ENCODE measurements at places on chromosomes 5 and 9.

- DNase-seq, result no peak
Observed at GRCh38 chr5:154368041-154368800, 77.6 kb upstream of the SAP30L start.

DNA sequence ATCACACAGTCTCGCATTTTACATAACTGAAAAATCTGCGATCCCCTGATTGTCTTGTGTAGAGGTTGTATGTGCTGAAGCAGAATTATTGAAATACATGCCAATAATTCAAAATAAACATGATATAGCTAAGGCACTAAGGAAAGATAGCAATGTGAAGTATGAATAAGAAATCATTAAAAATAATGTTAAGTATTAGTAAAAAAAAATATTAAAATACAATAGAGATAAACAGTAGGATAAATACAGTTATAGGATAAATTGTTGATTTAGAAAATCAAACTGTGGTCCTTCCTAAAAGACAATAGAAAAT, 121.1 kb downstream of the FBXL17 start:
- DNase-seq, result no peak

GRCh38 chr9:137715321-137715720, 96.5 kb downstream of the EHMT1 start:
- DNase-seq, result no peak

GRCh38 chr9:88992556-88992955, 1.3 kb downstream of the S1PR3 start:
- DNase-seq, result no peak

DNA sequence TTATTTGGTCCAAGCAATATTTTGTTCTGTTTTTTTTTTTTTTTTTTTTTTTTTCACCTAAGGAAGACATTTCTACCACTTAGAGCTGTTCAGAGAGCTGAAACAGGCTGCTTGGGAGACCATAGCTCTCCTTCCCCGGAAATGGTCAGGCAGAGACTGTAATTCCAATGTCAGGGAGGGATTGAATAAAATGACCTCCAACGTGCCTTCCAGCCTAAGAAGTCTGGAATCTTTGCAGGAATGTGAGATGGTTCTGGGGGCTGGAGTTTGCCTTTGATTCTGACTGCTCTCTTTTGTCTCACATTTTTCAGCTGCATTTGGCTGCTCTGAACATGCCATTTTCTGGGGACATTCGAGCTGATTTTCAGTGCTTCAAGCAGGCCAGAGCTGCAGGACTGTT, 38.3 kb upstream of the TGFBR1 start:
- DNase-seq, result no peak

DNA sequence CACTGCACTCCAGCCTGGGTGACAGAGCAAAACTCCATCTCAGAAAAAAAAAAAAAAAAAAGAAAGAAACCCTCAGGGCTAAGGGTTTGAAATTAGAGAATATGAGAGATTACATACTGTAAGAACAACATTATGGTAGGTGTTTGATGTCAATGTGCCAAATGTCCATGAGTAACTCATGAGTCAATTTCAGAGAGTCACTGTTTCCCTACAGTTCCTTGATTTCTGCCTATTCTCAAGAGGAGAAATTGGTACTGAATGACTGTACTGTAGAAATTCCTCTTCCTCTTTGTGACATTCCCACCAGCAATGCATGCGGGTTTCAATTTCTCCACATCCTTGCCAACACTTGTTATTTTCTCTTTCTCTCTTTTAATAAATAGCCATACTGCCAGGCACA, 35.2 kb downstream of the MARVELD2 start:
- DNase-seq, result no peak

- peak; percentile 32 for DNase-seq
Observed at GRCh38 chr5:50744776-50745175, 78.3 kb downstream of the PARP8 start.

DNA sequence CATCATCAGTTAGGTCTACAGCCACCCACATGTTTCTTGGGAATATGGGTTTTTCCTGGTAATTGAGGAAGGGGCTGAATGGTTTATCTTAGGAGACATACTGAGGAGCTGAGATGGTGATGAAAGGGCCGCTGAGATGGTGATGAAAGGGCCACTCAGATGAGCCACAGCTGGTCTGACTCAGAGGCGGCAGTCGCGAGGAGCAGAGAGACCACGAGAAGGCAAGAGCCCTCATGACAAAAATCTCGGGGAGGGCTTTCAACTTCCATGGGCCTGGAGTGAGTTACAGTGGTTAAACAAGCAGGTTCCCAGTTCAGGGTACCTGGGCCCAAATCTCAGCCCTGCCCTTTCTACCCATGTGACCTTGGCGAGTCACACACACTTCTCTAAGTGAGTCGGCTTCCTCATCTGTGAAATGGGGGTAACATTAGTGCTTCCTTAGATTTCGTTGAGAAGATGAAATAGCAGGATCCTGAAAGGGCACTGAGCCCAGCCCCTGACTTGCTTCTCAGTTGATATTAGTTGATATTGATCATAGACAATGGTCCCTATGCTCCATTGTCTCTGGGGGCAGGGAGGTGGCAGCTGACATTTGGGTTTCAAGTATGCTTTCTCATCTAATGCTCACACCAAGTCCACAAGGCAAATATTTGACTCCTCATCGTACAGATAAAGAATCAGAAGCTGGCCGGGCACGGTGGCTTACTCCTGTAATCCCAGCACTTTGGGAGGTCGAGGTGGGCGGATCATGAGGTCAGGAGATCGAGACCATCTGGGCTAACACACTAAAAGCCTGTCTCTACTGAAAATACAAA, 169.5 kb downstream of the RGS3 start:
- no peak for DNase-seq

- no peak for DNase-seq
Observed at GRCh38 chr9:100673249-100673648, 95.4 kb downstream of the CAVIN4 start.

DNA sequence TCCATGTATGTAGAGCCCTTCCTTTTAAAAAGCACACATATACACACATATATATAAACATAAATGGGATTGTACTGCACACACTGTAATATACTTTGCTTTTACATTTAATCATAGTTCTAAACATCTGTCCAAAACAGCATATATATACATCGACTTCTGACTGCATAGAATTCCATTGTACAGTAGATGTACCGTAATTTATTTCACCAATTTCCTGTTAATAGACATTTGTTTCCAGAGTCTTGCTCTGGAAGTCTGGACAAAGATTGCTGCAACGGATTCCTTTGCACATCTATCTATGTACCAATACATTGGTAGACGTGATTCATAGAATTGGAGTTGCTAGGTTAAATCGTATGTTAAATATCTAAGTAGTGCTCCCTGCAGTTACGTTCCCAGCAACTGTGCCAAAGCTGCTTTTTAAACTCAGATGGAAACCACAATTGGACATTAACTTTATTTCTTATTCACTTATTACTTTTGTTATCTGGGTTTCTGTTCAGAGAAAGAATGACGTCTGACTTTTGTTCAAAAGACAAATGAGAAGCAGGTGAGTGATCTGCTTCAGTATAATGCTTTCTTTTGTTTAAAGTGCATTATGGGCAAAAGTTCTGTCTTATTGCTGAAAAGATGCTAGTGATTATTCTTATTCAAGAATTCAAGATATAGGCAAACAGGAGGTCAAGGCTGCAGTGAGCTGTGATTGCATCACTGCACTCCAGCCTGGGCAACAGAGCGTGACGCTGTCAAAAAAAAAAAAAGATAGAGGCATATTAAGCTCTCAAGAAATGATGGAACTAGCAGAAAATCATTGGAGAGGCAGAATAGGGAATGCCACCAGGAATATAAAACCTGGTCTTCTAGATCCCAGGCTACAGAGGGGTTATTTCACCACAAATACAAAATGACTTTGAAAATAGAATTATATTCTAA, 138.2 kb downstream of the FGF1 start:
- no peak for DNase-seq

Data from RPMI8226 (cell line).